ENCODE measurements at places on chromosomes 12 and 14.

DNA sequence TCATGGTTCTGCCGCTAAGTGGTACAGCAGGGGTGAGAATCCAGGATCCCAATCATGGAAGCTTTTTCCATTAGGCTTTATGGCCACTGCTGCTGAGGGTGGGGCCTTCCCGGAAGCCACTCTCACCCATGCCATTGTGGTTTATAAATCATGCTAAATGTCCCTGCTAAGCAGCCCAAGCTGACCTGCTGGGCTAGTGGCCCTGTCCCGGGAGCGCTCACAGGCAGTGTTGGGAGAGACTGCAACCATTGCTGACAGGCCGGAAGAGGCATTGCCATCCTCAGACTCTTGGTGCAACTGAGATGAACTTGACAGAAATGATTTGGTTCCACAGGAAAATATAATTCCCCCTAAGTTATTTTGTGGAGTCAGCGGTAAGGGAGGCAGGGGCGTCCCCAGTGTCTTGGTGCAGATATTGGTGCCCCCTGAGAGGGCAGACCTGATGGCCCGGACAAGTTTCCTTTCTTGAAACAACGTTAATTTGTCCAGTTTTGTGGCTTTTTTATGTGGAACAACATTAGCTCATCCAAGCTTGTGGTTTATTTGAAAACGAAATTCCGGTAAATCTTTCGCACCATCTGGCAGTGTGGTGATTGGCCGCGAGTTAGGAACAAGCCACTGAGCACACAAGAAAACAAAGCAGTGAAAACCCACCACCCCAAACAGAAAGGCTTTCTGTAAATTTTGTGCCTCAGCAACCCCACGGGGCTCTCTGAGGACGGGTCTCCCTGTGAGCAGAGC lies 82.3 kb downstream of the SSPN start:
- DNase-seq: no peak

DNA sequence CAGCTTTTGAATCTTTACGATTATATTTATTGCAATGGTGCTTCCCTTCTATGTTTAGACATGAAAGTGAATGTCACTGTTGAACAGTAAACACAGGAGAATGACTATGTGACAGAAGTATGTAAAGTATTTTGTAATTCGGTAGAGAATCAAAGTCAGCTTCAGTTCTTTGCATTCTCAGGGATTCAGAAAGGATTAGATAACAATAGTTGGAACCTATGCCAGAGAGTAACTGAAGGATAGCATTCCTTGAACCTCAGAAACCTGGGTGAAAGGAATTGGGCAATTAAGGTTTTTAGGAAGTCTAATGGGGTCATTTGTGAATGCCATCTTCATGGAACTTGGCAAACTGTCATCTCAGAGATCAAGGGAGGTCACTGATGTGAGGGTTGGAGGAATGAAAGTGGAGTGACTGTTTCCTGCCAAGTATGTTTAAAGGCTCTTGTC lies 305.3 kb upstream of the DDHD1 start:
- peak; percentile 71 for DNase-seq

GRCh38 chr12:99235381-99235780 lies 412.2 kb upstream of the GARIN6 start:
- no peak for DNase-seq

DNA sequence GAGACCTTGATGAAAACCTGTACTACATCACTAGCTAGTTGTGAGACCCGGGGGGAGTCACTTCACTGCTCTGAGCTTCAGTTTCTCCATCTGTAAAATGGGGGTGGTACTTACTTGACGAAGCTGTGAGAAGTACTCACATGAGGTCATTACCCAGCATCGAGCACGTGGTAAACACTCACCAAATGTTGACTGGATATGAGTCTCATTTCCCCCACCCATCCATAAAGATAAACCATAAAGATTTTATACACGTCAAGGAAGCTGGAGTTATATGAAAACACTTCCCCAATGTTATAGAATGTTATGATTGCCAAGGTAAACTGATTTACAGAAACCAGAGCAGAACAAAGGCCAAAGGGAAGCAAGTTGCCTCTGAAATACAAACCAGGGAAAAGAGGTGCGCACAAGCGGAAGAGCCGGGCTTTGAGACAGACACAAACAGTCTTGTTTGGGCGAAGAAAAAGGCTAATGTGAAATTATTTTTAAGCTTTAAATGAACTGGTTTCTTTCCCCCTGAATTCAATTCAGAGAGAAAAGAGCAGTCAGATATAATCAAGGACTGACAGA lies 536.8 kb downstream of the MED13L start:
- DNase-seq: no peak

DNA sequence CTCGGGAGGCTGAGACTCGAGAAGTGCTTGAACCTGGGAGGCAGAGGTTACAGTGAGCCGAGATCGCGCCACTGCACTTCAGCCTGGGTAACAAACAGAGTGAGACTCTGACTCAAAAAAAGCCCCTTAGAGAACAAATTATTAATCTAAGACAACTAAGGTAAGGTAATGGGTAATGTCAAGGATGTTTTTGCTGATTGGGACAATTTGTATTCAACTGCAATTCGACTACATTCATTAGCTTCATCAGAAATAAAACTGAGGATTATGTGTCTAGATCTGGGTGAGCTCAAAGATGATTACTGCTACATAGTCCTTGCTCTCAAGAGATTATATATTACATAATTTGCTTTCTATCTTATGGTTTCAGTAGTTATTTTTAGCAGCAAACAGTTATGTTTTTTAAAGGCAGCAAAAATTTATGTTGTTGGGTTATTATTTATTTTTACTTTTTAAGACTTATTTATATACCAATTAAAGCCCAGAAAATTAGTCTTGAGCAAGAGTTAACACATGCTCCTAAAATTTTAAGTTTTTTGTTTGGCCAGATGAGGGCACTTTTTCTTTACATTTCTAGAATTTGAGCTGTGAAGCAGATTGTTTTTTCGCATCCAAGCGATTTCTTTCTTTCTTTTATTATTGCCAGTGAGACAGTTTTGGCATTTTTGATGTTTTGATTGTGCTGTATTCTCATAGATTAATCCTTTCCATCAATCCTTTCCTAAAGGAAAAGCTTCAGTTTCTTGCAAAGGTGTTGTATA lies 52.3 kb downstream of the PLEKHA5 start:
- no peak for DNase-seq

DNA sequence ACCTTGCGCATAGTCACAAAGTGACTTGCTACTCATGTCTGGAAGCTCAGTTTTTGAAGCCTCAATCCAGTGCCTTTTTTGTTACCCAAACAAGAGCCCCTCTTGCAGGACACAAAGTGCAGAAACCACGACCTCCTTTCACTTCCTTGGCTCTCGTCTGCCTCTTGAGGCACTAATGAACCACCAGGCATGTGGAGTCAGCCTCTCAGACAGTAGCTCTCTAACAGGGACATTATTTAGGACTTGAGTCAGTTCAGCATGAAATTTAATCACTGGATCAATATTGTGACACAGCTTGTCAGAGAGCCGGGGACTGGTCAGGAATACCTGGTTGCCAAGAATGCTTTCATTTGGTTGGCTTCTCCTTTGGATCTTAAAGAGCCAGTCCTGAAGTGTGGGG lies 46.7 kb downstream of the HSPB8 start:
- no peak for DNase-seq

- no peak for DNase-seq
Observed at GRCh38 chr12:11837216-11837934, 187.9 kb downstream of the ETV6 start.

DNA sequence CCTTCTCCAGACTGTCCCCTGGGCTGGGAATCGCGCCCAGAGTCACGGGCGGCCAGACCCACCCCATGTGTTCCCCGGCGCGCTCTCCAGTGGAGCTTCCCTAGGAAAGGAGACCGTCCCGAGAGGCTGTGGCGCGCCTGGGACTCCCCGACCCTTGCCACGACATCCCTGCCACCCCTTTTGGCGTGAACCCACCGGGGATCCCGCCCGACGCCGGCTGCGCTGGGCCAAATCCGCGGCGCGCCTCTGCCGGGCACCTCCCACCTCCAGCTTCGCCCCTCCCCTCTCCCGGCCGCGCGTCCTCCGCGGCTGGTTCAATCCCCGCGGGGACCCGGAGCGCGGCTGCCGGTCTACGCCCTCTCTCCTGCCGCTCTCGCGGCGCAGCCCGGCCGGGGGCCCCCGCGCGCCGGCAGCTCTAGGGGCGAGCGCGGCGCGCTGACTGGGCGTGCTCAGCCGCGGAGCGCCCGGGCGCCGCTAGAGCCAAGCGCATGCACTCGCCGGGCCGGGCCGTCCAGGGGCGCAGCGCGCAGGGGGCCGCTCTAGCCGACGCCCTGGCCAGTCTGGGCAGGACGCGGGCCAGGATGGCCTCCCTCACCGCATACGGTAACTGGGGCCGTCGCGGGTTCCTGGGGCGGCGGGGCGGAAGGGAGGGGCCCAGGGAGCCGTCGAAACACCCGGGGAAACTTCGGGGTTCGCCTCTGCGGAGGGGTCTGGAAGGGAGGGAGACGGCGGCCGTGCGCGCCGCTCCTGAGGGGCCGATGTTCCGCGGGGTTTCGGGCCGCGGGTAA lies 77.4 kb upstream of the ANO4 start:
- DNase-seq: no peak

- no peak for DNase-seq
Observed at GRCh38 chr12:58206876-58207275, 265.5 kb downstream of the ATP23 start.

- DNase-seq: no peak
Observed at GRCh38 chr14:99331811-99332210, 59.8 kb upstream of the BCL11B start.

- no peak for DNase-seq
Observed at GRCh38 chr14:40414386-40414785, 982.2 kb upstream of the FBXO33 start.

- DNase-seq: no peak
Observed at GRCh38 chr12:64061868-64062375, 160.2 kb downstream of the KICS2 start.

DNA sequence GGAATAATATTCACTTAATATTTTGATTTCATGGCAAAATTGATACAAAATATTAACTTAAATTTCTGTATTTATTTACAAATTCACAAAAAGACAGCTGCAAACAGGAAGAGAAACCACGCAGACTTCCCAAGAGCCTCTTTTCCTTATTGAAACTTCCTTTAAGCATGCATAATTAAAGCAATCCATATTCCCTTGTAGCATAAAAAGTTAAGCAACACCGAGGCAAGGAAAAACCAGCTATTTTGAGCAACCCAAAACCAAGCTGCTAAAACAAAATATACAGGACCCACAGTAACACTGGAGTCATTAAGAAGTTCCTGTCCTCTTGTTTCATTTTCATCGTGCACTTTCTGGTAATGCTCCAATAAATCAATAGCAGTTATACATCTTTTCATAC lies 58.0 kb downstream of the EEA1 start:
- no peak for DNase-seq

- DNase-seq: no peak
Observed at GRCh38 chr12:46445093-46445492, 72.5 kb upstream of the SLC38A2 start.
